Sigmoid colon (tissue), 7 donors: ENCODE measurements at places on chromosomes 3 and 15.

- no peak for DNase-seq
Measured at GRCh38 chr3:57079474-57079831, 19.0 kb downstream of the SPATA12 start.

DNA sequence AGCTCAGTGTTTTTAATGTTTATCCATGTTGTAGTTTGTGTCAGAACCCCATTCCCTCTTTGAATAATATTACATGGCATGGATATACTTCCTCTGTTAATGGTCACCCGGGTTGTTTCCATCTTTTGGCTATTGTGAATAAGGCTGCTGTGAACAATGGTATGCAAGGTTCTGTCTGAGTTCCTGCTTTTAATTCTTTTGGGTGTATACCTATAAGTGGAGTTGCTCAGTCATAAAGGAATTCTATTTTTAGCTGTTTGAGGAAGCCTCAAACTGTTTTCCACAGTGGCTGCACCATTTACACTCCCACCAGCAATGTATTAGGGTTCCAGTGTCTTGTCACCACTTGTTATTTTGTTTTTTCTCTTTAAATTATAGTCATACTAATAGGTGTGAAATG lies 99.6 kb downstream of the SLC25A26 start:
- no peak for DNase-seq

- DNase-seq = no peak
Measured at GRCh38 chr15:78540871-78541743, 863 bp downstream of the PSMA4 start.

DNA sequence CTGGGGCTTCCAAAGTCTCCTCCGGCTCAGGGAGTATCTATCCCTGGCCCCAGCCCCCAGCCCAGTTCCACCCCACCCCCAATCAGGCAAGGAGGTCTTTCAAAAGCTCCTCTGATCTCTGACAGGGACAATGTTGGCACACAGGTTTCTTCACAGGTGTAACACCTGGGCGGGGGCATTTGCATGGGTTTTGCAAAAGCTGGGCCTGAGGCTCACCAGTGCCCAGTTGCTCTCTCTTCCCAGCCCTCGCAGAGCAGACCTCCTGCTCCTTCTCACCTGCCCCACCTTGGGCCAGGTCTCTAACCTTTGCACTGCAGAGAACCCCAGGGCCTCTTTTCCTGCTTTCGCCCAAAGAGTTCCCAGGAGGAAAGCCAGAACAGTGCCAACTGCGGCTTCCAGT lies 8.6 kb upstream of the CSK start:
- DNase-seq = no peak

GRCh38 chr15:82595766-82596165 lies 51.4 kb downstream of the CPEB1 start:
- DNase-seq = no peak
